ENCODE measurements at places on chromosomes 16 and 17.

GRCh38 chr16:85526185-85526974 is 86.7 kb upstream of the GSE1 start:
- no peak for DNase-seq

DNA sequence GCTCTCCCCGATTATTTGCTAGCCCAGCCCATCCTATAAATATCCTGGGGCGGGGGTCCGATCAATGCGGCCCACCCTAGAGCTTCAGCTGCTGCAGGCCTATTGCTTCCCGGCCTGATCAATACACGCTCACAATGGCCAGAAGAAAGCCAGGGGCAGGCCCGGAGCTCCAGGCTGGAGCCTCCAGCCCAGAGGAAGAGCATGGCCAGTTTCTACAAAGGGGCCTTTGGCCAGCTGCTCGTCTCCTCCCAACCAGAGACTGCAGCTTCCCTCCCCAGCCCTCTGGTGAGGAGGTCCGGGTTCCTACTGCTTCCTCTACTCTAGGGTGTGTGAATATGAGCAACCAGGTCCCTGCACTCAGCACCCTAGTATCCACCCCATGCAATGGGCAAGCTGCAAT is 36.7 kb downstream of the SALL1 start:
- no peak for DNase-seq

- no peak for DNase-seq
Observed at GRCh38 chr17:39769974-39770587, 32.3 kb downstream of the GRB7 start.

- DNase-seq: no peak
Observed at GRCh38 chr17:81408049-81408448, 12.8 kb downstream of the BAHCC1 start.

DNA sequence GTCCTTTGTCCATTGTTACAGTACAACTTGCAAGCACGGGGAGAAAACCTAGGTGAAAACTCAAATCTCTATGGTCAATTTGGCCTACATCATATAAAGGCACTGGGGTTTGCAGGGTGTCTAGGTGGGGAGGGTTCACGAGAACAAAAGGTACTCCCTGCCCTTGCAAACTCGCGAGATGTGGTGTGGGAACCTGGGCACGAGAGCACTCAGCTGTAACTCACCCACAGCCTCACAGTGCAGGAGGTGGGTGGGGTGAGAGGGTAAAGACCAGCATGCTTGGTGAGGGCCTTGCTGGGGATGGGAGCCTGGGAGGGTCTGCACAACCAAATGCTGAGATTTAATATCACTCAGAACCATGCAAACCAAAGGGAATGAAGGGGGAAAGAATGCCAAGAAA is 18.4 kb upstream of the ZNF594 start:
- no peak for DNase-seq

DNA sequence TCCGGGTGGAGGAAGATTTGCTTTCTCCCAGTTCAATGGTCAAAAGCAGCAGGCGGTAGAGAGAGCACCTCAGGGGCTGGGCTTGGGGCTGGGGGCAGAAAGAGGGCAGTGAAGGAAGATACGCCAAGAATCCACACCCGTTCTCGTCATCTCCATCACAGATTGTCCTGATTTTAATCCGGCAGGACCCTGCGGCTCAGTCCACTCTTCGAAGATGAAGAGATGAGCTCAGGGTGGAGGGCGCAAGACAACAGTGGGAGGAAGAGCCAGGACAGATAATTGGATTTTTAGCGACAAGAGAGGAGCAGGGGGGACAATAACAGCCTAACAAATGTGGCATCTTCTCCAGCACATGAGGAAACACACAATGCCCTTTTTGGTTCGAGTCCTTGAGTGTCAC is 165.9 kb downstream of the SDK2 start:
- no peak for DNase-seq
